ENCODE measurements at places on chromosomes 1 and 21.

DNA sequence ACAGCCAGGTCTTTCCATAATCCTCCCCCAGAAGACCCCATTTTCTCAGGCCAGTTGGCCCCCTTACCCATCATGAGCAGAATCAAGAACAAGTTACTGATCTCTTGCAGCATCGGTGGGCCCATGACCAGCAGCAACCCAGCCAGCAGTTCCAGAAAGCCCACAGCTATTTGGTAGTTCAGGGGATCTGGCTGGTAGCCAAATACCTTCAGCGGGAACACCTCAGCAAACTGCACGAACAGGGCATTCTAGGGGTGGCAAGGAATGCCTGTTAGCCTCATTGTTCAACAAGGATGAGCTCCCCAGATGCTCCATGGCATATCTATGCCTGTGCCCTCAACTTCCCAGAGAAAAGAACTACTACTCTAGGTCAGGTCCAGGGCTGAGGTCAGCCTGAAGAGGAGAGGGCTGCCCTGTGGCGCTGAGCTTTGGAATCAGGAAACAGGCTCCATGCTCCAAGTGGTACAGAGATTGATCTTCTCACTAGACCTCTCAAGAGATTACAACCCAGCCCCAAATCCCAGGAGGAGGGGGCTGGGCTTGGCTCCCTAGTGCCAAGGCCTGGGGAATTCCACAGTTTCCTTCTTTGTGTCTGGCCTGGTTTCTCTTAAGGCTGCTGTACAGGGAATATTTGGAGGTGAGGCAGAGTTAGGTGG, 1.3 kb downstream of the TMEM35B start:
- DNase-seq = no peak

GRCh38 chr1:183859831-183860230, 54.9 kb downstream of the RGL1 start:
- no peak for DNase-seq

- no peak for DNase-seq
Observed at GRCh38 chr1:27139980-27140379, 14.9 kb downstream of the SLC9A1 start.

GRCh38 chr21:31556662-31557061, 102.8 kb upstream of the SOD1 start:
- DNase-seq = no peak

- DNase-seq = no peak
Observed at GRCh38 chr21:19785941-19786340, 1212.3 kb upstream of the NCAM2 start.

DNA sequence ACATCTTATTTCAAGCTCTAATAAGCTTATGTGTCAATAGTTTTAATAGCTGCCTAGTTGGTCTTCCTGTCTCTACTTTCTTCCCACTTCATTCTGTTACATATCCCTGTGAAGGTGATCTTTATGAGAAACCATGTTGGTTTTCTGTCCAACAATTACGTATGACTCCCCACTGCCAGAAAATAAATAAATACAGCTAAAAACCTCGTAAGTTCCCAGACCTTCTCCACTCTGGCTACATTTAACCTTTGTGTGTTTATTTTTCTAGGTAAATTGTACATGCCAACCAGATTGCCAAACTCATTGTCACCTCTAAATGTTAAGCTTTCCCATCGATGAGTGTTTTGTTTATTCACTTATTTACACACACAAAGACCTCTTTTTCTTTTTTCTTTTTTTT, 147.2 kb downstream of the CRB1 start:
- DNase-seq = no peak

DNA sequence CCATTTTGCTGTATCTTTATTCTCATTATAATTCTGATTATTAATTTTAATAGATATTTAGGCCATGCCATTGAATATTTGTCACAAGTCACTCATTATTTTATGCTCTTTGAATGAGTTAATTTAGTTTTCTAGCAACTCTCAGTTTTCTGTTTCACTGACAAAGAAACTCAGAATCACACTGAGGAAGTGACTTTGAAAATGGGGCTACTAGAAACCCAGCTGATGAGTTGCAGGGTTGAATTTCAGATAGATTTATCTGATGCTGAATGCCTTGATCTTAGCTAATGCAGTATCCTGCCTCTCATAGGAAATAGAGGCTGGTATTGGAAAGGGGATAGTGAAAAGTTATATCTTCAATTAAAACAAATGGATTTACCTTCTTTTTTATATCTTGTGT, 67.4 kb upstream of the PLA2G4A start:
- no peak for DNase-seq

- DNase-seq = no peak
Observed at GRCh38 chr1:82225421-82226185, 424.9 kb downstream of the ADGRL2 start.

Data from progenitor cell of endocrine pancreas (in vitro differentiated cells).